ENCODE measurements at places on chromosomes 3 and 15.

DNA sequence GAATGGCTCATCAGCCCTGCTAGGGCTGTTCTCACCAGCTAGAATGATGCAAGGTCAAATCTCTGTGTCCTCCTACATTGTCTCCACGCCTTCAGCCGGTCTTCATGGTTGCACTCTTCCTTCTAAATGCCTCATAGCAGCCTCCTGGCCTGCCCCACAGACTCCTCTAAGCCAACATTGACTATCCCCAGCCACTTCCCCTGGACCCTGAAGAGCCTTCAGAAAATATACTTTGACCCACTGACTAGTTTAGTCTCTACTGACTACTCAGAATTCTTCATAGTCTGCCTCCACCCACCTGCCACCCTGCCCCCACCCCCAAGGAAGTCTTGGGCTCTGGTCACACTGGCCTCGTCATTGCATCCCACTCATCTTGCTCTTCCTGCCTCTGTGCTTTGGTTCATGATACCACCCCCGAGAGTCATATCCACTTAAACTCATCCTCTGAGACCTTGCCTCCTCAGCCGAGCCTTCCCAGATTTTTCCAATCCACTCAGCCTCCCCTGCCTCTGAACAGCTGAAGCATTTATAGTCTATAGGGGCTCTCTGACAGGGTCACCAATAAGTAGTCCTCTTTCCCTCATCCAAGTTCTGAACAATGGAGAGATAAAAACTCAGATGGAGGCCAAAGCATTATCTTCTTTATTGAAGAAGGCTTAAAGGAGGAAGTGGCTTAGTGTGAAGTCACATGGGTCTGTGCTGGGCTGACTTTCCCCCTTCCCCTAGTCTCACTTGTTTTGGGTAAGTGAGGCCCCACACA is 9.5 kb upstream of the DOCK3 start:
- peak; percentile 12 for DNase-seq

DNA sequence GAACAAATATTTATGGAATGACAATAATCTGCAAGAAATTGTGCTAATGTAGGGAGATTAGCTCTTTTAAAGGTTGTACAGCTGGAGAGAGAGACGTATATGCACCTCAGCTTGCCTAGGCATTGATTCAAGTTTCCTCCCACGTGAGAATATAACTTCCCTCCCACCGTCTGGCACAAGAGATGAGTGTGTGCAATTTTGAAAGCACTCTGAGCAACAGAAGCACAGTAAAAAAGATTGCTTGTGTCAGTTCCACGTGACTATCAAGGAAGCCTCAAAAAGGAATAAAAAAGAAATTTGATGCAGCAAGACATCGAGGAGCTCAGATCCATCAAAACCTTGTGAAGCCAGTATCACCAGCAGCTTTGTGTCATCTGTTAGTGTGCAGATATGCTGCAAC is 435.3 kb downstream of the TUSC7 start:
- DNase-seq: no peak

GRCh38 chr15:40843885-40844695 is at the start of gene SPINT1:
Gene SPINT1 (plus strand): TSS chr15:40844048. CDS start chr15:40844555, 507 bp downstream.
- peak; percentile 24 for DNase-seq

GRCh38 chr3:128360705-128361271 is 105.9 kb downstream of the DNAJB8 start:
- no peak for DNase-seq

DNA sequence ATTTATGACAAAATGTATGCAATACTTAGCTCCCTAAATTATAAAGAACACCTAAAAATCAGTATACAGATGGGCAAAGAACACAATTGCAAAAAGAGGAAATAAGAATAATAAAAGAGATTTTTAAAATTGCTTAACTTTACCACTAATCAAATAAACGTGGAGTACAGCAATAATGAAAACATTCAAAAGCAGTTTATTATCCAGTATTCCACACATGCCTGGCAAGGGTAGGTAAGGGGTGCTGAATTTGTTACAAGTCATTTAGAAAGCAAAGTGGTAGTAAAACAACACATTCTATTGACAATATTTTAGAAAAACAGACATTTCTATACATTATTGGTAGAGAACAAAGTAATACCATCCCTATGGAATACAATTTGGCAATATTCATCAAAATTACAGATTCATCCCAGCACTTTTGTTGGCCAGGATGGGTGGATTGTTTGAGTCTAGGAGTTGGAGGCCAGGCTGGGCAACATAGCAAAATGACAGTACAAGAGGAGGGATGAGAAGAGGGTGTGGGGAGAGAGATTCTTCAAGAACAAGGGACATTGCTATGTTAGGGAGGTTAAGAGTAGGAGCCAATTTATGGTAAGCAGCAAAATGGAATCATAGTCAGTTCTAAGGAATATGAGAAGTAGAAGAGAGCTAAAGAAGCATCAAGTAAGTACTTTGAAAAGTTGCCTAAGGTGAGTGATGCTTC is 3.7 kb upstream of the ACKR4 start:
- DNase-seq: no peak

DNA sequence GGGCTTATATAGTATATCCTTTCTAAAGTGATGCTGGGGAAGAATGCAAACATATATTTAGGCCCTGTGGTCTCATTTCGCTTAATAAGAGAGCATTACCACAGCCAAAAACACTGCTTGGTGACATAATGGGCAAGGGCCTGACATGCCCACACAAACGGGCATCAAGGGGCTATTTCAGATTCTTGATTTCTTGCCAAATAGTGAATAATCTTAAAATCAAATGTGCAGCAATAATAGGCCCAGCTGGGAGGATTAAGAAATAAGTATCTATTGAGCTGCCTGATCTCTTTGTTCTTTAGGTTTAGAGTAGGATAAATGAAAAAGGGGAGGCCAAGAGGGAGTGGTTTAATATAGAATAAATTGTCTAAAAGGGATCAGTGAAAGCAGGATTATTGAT is 241.0 kb upstream of the GBE1 start:
- no peak for DNase-seq

GRCh38 chr3:8762607-8763377 is 6.6 kb downstream of the OXTR start:
- DNase-seq: no peak

DNA sequence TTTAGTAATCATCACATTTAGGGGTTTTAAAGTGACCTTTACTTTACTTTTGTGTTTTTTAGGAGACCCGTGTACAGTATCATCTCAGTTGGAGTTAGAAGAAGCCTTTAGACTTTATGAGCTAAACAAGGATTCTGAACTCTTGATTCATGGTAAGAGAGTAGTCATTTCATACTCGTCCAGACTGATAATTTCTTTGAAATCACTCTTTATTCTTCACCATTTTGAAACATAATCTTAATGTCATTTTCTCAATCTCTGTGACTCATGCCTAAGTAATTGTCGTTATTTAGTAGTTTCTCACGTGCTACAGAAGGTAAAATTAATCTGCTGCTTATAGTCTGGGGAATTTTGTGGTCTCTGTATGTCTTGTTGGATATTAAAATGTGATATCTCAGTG is 37.7 kb downstream of the PRKCI start:
- peak; percentile 16 for DNase-seq

DNA sequence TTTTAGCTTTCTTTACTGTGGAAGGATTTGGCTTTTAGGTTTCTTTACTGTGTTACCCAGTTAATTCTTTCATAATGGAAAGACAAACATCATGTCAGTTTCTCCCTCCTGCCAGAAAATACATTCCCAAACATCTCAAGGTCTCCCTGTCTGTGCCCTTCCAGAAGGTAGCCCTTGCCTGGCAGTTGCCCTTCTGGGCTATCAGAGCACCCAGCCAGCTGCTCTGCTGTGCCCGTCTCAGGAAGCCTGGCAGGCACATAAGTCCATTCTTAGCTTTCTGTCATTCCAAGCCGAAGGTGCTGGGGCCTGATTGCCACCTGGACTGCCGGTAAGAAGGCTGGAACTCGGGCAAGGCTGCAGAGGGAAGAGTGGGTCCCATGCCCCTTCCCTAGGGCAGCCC is 203.4 kb downstream of the SLCO3A1 start:
- no peak for DNase-seq

DNA sequence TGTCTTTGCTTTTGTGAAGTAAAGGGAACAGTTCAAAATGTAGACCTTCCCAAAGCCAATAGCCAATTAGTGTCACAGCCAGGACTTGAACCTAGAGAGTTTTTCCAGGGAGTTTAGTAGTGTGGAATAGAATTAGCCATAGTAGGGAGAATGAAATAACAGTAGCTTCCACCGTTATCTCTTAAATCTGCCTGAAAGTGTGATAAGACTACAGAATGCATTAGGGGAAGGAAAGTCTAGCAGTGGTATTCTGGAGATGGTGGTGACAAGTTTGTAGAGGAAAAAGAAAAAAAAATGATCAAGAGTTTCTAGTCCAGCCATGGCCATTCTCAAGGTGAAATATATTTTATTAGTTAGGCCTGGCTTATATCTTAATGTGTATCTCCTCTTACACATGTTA is 13.8 kb downstream of the ATP11B start:
- no peak for DNase-seq

- no peak for DNase-seq
These were observed 21.8 kb upstream of the TRH start for GRCh38 chr3:129952556-129953355.

GRCh38 chr3:41565948-41566514 is 366.7 kb downstream of the CTNNB1 start:
- no peak for DNase-seq

DNA sequence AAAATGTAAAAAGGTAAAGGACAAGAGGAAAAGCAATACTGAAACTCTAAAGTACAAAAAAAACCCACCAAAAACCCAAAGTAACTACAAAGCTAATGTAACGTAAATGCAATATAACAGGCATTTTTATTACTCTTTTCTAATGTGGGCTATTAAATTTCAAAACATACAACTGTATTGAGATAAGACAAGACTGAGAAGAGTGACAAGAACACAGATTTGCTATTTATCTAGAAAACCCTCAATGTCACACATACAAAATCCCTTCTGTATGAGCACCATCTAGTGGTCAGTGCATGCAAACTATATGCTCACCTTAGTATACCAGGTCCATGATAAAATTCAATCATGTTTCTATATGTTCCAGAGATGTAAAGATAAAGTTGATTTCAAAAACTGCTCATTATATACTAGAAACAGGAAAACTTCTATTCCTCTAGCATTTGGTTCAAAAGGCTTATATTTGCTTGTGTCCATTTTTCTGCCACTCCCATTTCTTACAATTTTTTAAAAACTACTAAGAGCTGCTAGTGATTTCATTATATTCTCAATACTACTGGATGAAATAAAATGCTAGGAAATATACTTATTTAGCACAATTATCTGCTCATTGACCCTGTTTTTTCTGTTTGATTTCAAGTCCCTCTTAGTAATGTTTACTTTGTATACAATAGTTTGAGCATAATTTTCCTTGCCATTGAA is 111.4 kb downstream of the DLG1 start:
- DNase-seq: peak; percentile 65

- no peak for DNase-seq
These were observed 105.6 kb upstream of the ROPN1 start for GRCh38 chr3:124097362-124098131.

GRCh38 chr3:188261011-188261410 is 107.1 kb downstream of the LPP start:
- no peak for DNase-seq

GRCh38 chr3:45198264-45199260 is 27.5 kb downstream of the TMEM158 start:
- no peak for DNase-seq

DNA sequence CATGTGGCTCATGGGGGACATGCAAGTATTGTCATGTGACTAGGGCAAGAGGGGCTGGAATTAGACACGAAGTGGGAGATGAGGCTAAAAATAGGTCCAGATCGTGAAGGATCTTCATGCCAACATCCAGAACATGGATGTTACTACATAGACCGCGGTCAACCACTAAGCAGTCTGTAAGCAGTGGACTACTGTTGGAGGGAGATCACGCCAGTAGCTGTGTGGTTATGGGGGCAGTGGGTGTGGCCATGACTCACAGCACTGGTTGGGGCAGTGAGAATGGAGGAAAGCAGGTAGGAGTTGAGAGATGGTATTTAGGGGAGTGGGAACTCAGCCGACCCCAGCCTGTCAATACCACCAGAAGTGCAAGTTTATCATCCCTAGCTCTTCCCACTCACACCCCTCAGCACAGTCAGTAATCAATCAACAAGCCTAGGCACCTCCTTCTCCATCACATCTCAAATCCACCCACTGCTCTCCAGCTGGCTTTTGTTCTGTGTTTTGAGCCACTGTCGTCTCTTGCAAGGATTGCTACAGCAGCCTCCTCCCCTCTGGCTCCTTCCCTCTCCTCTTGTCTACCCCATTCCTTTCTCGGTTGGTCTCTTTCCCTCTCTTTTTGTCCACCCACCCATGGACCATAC is 107.2 kb upstream of the ABHD17C start:
- no peak for DNase-seq

DNA sequence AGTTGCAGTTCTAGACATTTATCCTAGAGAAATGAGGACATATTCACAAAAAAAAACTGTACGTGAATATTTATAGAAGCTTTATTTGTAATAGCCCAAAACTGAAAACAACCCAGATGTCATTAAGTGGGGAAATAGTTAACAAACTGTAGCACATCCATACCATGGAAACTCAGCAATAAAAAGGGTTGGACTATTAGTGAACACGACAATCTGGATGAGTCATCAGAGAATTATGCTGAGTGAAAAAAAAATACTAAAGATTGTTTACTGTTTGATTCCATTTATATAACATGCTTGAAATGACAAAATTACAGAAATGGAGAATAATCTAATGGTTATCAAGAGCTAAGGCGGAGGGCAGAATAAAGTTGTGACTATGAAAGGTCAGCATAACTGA is 59.5 kb downstream of the CPA3 start:
- DNase-seq: no peak

DNA sequence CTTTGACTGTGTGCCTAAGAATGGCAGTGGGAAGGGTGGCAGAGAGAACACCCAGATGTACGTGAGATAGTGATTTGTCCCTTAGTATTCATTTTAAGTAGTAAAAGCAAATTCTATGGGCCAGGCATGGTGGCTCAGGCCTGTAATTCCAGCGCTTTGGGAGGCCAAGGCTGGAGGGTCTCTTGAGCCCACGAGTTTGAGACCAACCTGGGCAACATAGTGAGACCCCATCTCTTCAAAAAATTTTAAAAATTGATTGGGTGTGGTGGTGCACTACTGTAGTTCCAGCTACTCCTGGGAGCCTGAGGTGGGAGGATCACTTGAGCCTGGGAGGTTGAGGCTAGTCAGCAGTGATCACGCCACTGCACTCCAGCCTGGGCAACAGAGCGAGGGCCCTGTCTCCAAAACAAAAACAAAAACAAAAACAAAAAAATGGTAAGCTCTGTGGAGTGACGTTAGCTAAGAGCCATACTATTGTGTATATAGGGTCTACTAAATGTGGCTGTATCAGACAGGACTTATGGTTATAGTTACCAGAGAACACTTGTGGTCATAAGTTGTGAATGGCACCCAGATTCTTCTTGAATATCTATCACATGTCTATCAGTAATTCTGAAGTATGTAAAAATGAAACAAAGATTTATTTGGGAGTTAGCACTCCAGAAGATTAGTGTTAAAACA is 171.5 kb downstream of the TCF12 start:
- no peak for DNase-seq

- no peak for DNase-seq
These were observed 1.3 kb downstream of the XIRP1 start for GRCh38 chr3:39191111-39191510.

DNA sequence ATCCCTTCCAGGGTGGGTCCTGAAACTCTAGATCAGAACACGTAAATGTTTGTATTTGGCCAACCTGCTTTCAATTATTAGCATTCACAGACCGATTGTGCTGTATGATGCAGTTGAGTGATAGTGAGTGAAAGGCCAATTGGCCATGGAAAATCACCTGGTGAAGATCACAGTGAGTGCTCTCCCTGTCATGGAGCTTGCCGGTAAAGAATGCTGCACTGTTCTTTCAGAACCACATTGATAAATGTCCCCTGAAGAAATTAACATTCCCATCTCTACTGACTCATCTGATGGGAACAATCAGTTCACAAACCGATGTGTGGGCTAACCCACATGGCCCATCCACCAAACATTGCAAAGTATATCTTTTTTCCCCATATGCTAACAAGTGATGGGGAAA is 324.8 kb upstream of the TBL1XR1 start:
- DNase-seq: no peak
